ENCODE measurements at places on chromosomes 16 and 17. TPM values are rescaled to one million over a fixed set of nuclear protein-coding genes. Genes with fewer than 3 reads are reported as not detected.
A peak's percentile ranks its signal among the peaks of the same experiment; 100 is the strongest.

The OTOP3 gene
- not detected for total RNA-seq

GRCh38 chr16:49951574-49952195 lies 73.3 kb upstream of the CNEP1R1 start:
- DNase-seq = no peak

DNA sequence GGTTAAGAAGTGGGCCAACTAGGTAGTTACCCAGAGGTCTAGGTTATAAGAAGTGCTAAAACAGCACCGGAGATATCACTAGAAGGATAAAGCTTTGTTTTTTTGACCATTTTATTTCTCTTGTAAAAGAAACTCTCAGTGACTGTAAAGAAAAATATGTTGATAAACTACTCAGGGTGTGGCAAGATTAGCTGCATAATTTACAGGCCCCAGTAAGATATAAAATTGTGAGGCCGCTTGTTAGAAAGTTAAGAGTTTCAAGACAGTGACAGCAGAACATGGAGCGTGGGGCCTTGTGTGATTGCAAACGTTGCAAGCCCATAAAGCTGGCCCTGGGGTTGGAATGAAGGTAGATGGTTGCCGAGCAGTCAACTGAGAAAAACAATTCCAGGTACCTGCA lies 263.7 kb upstream of the EEF2KMT start:
- DNase-seq = no peak

- no peak for DNase-seq
Observed at GRCh38 chr17:50114401-50114800, 15.6 kb downstream of the SAMD14 start.

GRCh38 chr17:795721-796120 lies 13.6 kb downstream of the MRM3 start:
- DNase-seq = no peak

GRCh38 chr17:10295728-10296343 lies 77.0 kb downstream of the MYH13 start:
- peak; percentile 36 for DNase-seq

GRCh38 chr17:17757391-17757791 lies 76.1 kb downstream of the RAI1 start:
- no peak for DNase-seq

GRCh38 chr17:4467287-4467686 lies 31.4 kb upstream of the SPNS2 start:
- no peak for DNase-seq

- DNase-seq = no peak
Observed at GRCh38 chr16:86898386-86898785, 320.0 kb downstream of the FOXL1 start.

DNA sequence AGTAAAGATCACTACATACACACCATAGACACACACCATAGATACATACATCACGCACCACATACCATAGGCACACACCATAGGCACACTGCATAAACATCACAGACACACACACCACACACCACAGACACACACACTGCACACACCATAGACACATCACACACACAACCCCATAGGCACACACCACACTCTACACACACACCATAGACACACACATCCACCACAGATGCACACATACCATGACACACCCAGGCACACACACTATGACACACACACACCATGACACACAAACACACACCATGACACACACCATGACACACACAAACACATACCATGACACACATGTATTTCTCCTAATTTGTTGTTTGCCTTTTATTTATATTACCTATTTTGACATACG lies 14.1 kb downstream of the TBC1D16 start:
- DNase-seq = no peak

The CES5A gene
- not detected for total RNA-seq

GRCh38 chr17:14777291-14777690 lies 476.4 kb downstream of the HS3ST3B1 start:
- DNase-seq = no peak

GRCh38 chr17:61461586-61461966 lies 9.4 kb downstream of the TBX4 start:
- no peak for DNase-seq

- DNase-seq = no peak
Observed at GRCh38 chr17:43970366-43970765, 16.6 kb upstream of the PYY start.

The DHRS13 gene
- 2.1 TPM for total RNA-seq

The TEKT1 gene
- not detected for total RNA-seq

GRCh38 chr16:75122609-75123008 lies 6.0 kb upstream of the LDHD start:
- DNase-seq = no peak

- peak; percentile 89 for DNase-seq
Observed at GRCh38 chr17:45092911-45093430, 31.9 kb downstream of the NMT1 start.

GRCh38 chr17:70987867-70988340 lies 818.6 kb downstream of the KCNJ2 start:
- no peak for DNase-seq

DNA sequence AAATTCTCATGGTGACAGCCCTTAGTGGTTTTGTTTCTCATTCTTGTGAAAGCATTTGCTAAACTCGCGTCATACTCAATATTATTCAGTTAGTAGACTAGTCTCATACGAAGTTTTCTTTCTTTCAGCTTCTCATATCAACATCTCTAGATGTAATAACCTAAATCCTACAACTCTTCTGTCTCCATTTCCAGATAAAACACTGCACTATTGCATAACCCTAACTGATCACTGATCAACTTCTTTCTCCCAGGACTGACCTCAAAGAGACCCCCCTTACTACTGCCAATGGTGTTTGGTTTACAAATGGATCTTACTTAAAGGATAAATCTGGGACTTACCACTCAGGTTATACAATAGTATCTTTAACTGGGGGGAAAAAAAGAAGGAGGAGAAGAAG lies 36.3 kb upstream of the TEKT1 start:
- DNase-seq = no peak

DNA sequence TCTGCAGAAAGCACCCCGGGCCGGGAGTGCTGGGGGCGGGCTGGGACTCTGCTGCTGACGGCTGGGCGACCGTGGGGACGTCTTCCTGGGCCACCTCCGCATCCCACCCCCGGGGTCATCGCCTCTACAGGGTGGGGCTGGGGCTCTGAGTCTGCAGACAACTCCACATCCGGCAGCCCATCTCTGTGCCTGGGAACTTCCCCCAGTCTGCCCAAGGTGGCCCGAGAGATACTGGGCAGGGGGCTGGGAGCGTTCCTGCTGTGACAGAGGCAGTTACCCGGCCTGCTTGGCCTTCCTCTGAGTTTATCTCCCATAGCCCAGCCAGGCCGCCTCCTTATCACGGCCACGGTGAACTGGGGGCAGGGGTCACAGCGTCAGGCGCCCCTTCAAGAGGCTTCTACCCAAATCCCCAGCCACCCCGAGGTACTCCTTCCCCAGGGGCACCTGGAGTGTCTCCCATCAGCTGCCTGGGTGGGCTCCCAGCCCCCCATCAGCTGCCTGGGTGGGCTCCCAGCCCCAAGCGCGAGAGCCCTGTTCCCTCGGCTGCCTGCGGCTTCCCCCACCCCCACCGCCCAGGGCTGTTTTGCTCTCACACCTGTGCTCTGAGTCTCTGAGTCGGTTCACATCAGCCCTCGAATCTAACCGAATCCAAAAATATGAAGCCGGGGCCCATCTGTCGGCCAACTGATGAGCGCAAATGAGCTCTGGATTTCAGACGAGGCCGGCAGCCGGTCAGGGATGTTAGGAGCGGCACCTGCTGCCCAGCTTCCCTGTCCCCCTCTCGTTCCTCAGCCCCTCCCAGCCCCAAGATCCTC lies 15.6 kb upstream of the CBFA2T3 start:
- DNase-seq = no peak

DNA sequence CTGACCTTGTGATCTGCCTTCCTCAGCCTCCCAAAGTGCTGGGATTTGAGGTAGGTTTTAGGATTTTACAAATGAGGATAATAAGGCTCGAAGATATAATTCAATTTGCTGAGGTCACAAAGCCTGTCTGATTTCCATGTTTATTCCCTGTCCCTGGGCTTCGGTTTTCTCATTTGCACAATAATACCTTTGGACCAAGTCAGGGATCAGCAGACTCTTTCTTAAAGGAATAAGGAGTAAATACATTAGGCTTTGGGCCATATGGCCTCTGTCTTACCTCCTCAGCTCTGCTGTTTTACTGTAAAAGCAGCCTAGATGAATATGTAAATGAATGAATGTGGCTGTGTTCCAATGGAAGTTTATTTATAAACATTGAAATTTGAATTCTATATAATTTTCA lies 442.8 kb downstream of the HS3ST4 start:
- no peak for DNase-seq

The SYT17 gene
- 0.52 TPM for total RNA-seq

DNA sequence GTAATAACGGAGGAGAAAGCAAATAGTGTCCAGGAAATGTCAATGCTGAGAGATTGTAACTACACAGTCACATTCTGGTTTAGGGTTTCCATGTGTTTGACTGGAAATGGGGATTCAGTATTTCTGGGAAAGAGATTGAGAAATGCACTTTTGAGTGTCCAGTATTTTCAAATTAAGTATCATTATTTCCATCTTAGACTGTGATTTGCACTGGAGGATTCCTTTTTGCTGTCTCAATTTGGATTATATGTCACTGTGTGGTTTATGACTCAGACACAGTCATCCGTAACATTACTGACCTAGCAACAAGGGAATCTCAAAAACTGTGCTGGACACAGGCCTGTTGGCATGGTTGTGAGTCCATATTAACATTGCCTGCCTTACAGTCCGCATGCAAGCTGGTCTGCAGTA lies 681.4 kb downstream of the CDH11 start:
- DNase-seq = peak; percentile 39

DNA sequence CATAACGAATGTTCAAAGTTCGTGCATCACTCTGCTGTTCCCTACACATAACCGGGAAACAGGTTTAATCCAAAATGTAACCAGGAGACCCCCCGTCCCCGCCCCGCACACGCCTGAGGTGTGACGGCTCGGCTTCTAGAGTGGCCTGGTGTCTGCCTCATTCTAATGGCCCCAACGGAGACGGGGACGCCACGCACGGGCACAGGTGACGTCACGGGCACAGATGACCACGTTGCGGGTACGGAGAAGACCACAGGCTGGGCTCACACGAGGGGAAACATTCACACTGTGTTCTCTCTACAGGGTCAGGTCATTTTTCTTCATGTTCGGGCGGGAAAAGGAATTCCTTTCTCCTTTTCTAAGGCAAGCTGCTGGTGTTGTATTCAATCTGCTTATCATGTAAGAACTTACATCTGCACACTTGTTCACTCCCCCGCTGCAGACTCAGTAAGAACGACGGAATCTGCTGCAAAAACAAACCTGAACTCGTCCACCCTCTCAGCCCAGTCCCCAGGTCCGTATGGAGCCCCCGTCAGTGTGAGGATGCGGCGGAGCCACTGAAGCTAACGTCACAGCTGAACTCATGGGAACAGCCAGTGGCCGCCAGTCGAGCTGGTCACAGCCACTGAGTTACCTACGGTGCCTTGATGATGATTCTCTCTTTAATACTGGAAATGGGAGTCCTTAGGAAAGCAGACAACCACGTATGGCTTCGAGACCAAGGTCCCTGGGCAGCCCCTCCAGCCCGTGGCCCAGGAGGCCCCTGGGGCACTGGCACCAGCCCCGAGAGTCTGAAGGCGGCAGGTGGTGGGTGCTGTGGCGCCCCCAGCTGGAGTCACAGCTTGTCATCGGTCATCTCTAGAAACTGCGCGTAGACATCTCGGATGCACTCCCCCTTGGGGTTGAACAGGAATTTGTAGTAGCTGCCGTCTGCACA lies 32.9 kb downstream of the WDR45B start:
- no peak for DNase-seq

GRCh38 chr17:50396261-50397110 lies 837 bp downstream of the LRRC59 start:
- peak; percentile 62 for DNase-seq

DNA sequence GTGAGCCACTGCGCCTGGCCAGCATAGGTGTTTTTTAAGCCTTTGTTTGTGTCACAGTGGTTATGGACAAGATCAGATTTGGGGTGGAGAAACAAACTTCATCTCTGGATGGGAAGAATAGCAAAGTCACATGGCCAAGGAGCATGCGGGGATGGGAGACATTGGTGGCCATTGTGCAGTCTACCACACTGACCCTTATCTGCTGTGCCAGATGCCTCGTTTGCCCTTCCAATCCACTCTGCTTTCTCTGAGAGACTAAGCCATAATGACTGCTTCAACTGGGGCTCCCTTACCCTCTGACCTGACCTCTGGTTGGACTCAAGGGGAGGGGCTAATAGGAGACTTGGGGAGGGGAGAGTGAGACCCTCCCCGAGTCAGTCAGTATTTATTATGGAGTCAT lies 166.8 kb downstream of the PRKCB start:
- DNase-seq = no peak

DNA sequence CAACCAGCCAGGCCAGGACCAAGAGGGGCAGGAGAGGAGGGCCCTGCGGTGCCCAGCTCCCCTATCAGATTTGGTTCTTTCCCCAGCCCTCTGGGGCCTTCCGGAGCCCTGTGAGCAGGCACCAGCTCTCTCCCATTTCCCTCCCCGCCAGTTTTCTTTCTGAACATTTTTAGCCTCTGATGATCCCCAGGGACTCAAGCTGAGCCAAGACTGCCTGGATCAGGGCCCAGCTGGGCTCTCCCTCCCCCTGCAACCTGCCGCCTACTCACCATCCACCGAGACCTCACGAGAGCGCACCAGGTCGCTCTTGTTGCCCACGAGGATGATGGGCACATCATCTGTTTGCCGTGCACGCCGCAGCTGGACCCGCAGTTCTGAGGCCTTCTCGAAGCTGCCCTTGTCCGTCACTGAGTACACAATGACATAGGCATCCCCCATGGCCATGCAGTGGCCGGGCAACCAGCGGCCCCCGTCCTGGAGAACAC lies 2.0 kb downstream of the RRAD start:
- peak; percentile 85 for DNase-seq

DNA sequence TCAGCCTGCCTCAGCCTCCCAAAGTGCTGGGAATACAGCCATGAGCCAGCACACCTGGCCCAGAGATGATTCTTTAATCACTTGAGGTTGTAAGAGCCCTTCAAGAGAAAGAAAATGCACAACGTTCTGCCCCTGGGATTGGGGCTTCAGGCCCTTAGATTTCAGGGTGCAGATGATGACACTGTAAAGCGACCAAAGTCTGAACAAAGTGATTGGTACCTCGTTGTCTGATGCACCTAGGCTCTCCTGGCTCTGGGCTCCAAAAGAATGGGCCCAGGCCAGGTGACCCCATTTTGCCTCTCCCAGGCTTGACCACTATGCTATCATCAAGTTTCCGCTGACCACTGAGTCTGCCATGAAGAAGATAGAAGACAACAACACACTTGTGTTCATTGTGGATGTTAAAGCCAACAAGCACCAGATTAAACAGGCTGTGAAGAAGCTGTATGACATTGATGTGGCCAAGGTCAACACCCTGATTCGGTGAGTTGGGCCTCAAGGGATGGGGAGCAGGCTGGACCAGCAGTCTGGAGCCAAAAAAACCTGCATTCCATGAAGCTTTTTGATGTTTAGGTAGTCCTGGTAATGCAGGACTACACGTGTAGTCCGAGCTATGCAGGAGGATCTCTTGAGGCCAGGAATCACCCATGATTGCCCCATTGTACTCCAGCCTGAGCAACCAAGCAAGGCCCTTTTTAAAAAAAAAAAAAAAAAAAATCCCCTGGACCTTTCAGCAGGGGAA lies 2.8 kb downstream of the RPL23A start:
- DNase-seq = no peak
